Stimulated activated CD8-positive, alpha-beta memory T cell treated with anti-CD3 and anti-CD28 coated beads, Interleukin-7, amount 100 ng/mL, for 1 hour (primary cell): ENCODE measurements at places on chromosomes 4 and X.

DNA sequence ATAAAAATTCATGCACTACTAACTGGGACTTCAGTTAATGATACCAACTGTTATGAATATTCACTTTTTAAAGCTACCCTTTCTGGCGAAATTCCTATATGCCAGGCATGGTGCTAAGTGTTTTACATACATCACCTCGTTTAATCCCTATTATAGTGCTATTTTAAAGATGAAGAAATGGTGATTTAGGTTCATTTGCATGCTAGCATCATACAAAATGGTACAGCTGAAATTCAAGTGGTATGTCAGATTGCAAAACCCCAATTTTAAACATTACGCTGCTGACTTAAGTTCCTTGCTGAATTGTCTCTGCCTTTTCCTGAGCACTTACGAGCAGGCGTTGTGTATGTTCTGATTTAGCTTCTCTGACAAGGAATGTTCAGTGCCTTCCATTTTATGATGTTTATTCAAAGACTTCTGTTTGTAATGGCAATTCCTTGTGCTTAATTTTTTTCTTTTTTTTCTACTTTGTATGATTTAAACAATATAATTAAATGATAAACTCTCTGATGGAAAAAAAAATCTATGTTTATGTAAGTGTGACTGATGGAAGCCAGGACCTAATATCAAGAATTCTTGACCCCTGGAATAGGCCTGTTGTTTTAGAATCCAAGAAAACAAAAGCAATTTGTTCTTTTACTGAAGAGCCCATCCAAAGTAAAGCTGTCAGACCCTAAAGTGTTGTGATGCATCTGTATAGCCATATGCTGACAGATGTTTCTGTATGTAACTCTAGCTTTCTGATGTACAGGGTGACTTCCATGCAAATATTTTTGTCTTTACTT lies 148.1 kb downstream of the PCDH7 start:
- DNase-seq: no peak

- DNase-seq: no peak
Measured at GRCh38 chr4:147901916-147902315, 170.0 kb downstream of the ARHGAP10 start.

- no peak for DNase-seq
Measured at GRCh38 chr4:118035309-118035708, 1.0 kb downstream of the NDST3 start.

DNA sequence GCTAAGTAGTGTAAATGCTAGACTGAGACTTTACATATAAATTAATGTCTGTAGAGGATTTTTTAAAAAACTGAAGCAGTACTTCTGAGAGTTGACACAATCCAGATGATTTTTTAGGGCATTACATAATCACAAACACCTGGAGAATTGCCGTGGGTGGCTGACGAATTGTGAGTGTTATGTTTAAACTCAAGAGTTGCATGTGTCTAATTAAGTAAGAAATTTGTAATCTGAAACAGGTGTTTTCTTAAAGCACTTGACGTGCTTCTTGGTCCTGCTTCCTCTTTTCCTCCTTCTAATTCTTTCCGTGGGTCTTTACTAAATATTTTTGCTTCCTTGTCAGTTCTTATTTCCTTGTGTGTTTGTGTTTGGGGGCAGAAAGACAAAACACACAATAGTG lies 27.8 kb downstream of the PIR start:
- DNase-seq: no peak

- DNase-seq: no peak
Measured at GRCh38 chr4:24878636-24879016, 34.2 kb downstream of the CCDC149 start.

GRCh38 chr4:40662962-40663604 lies 33.4 kb upstream of the RBM47 start:
- DNase-seq: no peak

DNA sequence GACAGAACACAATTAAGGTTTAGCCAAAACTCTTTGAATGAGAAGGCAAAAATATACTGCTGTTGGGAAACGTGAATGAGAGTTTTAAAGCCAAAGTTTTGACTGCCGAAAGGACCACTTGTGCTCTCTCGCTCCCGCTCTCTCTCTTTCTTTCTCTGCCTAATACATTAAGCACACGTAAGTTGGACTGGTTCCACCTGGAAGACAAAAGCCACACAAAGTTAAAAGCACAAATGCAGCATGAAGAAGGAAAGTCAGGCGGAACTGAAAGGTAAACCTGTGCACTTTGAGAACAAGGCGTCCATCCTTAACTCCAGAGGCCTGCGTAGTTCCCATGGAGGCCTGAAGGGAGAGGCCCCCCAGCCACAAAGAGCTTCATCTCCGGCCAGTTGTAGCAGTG lies 1.9 kb downstream of the DCAF12L2 start:
- DNase-seq: no peak

- no peak for DNase-seq
Measured at GRCh38 chrX:110175146-110175545, 142.7 kb downstream of the AMMECR1 start.

DNA sequence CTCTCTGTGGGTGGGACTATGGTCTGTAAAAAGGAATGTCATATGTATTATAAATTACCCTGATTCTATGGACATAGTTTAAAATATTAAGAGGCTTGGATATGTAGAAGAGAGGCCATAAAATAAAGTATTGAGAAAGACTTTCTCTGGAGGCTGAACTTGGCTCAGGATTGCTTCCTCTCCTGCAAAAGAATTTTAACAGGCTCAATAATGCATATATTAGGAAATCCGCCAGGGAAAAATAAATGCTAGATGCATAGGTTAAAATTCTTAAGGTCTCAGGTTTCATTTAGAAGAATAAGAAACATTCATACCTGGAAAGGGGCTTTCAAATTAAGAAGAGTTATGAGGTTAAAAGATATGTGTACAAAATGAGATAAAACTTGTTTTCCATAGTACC lies 424.3 kb downstream of the ARAP2 start:
- DNase-seq: no peak

- no peak for DNase-seq
Measured at GRCh38 chrX:41045960-41046567, 39.2 kb upstream of the USP9X start.

GRCh38 chr4:88242144-88242543 lies 42.2 kb downstream of the PPM1K start:
- no peak for DNase-seq

- DNase-seq: peak; percentile 55
Measured at GRCh38 chrX:48021026-48021900, 14.5 kb downstream of the SPACA5 start.

DNA sequence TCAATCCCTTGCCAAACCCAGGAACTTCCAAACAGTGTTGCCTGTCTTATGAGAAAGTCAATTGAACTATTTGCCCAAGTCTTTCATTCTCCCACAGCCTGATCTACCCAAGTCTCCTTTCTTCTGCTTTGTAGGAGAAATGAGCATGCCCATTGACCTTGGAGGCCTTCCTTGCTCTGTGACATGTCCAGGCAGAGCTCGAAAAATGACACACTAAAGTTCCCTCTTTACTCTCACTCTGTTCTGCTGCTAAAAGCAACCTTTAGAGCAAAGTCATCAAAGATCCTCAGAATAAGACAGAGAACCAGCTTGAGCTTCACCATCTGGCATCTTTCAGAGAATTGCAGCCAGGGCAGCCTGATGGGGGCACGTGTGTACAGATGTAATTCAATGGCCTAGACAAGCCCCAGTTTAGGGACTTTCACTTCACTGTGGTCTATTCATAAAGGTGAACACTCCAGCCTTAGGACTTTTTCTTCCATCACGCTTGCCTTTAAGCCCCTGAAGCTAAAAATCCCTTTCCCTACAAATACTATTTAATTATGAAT lies 136.4 kb downstream of the AMELX start:
- DNase-seq: no peak

GRCh38 chr4:122827258-122827878 lies 737 bp downstream of the FGF2 start:
- DNase-seq: no peak

DNA sequence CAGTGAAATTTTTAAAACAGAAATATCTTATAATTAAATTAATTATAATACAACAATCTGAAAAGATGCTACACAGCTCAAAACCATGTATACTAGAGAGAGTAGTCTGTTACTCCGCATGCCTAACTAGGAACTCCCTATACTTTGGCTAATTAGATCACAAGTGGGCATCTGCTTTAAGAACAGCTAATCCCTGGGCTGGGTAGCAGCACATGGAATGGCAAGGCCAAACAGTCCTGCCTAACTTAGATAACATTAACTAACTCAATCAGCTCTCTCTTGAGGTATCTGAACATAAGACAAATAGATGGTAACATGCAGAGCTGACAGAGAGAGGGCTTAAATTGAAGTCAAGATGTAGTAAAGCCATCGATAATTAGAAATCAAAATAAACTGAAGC lies 9.9 kb downstream of the CHIC2 start:
- DNase-seq: no peak

GRCh38 chrX:104679175-104679574 lies 113.2 kb downstream of the IL1RAPL2 start:
- no peak for DNase-seq

DNA sequence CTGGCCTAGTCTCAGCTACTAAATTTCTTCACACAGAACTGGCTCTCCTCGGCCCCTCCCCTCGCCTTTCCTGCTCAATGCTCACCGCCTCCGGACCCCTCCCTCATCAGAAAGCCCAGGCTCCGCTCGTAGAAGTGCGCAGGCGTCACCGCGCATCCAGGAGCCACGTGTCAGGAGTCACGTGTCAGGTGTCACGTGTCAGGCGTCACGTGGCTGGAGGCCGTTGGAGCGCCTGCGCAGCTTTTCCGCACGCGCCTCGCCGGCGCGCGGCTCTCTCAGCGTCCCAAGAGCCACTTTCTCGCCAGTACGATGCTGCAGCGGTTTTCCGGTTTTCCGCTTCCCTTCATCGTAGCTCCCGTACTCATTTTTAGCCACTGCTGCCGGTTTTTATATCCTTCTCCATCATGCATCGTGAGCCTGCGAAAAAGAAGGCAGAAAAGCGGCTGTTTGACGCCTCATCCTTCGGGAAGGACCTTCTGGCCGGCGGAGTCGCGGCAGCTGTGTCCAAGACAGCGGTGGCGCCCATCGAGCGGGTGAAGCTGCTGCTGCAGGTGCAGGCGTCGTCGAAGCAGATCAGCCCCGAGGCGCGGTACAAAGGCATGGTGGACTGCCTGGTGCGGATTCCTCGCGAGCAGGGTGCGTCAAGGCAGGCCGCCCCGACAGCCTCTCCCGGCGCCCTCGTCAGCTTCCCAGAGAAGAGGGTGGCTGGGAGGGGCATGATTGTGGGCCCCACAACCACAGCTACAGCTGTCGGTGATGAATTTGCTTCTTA lies at the start of gene SLC25A31:
SLC25A31 (plus strand) TSS at position 259 of the 772 bp plus-strand sequence; CDS start at position 405, 146 bp downstream.
- DNase-seq: no peak

DNA sequence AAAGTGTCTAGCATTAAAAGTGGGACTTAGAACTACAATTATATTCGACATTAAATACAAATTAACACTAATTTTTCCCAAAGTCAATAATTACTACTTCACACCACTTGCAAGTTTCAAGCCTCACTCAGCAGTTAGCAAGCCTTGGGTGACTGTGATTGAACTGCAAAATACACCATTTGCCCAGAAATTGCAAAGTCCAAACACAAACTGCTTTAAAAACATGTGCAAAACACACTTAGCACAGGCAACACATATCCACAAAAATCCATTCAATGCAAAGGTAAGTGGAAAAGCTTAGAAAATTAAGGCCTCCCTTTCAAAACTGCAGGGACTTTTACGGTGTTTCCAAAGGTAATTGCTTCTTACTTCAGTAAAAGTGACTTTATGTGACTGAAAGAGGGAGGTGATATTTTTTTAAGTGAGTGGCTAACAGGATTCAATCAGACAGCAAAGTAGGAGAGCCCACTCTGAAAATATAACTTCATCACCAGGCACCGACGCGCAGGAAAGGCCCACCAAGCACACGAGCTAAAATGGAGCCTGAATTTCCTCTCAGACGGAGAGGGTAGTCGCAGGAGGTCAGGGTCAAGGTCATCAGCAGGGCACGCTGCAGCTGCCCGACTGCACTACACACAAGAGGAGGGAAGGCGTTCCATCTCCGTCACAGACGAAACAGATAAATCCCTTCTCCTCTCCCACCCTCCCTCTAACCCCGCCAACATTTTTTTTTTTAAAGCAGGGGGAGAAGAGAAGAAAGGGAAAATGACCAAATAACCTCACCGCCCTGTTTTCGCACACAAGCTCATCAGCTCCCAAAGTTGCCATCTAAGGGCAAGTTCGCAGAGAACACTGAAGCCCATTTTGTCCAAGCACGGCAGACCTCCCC lies 3.1 kb downstream of the ZNF827 start:
- DNase-seq: no peak

DNA sequence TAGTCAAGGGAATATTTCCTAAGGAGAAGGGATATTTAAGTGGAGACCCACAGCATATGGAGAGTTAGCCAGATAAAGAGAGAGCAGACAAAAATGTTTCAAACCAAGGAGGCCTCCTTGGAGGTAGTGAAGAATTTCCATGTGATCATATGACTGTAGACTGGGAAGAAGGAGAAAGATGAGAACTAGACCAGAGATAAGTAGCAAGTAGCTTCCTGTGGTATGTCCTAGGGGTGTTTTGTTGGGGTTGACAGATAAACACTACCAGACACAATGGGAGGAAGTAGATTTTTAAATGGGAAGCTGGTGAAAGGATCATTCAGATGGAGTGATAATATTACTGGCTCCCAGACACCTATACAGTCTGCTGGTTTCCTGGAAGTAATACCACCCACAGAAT lies 13.6 kb downstream of the SYAP1 start:
- no peak for DNase-seq

- DNase-seq: no peak
Measured at GRCh38 chrX:68789966-68790365, 38.9 kb upstream of the EFNB1 start.

DNA sequence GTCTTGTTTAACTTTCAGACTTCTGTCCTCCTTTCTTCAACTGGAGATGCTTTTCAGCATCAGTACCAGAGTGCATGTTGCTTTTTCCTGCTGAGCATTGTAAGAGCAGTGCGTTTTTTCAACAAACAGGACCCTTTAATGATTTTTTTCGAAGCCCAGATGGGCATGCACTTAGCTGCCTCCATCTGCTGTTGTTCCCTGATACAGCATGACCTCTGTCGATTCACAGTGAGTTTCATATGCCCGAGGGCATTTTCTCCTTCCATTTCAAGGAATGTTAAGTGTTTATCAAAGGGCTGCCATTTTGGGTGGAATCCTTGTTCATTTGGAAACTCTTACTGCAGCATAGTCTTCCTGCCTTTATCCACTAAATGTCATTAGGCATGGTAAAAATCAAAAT lies 428.6 kb downstream of the DTHD1 start:
- DNase-seq: no peak

GRCh38 chr4:45120163-45120562 lies 393.8 kb upstream of the GNPDA2 start:
- DNase-seq: no peak

GRCh38 chr4:61671599-61671998 lies 471.5 kb downstream of the ADGRL3 start:
- no peak for DNase-seq
